Activated T-helper 1 cell treated with anti-CD3 and anti-CD28 coated beads, Interleukin-2, amount 50 U/mL, for 16 hours (primary cell): ENCODE measurements at places on chromosomes 12 and 14.

GRCh38 chr12:66270613-66271012 lies 31.7 kb upstream of the HELB start:
- DNase-seq = no peak

GRCh38 chr12:11171969-11172675 lies 1.1 kb downstream of the SMIM10L1 start:
- DNase-seq = no peak

GRCh38 chr12:50296554-50296953 lies 13.2 kb upstream of the LIMA1 start:
- DNase-seq = no peak

- no peak for DNase-seq
Measured at GRCh38 chr12:30908076-30908721, 18.3 kb upstream of the TSPAN11 start.

DNA sequence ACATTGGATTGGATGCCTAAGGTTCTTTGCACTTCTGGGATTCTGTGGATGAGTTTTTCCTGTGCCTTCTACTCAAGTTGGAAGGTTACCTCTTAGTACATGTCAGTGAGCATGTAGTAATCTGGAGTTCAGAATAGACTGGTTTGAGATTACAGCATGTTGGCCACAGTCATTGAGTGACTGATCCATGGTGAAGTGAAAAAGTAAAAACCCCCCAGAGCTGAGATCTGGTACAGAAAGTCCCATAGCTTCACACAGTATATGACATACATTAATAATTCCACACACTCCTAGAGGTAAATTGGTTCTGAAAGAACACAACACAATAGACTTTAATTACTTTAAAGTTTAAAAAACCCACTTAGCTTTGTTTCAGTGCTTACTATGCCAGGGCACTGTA lies 11.9 kb upstream of the CCND2 start:
- no peak for DNase-seq

DNA sequence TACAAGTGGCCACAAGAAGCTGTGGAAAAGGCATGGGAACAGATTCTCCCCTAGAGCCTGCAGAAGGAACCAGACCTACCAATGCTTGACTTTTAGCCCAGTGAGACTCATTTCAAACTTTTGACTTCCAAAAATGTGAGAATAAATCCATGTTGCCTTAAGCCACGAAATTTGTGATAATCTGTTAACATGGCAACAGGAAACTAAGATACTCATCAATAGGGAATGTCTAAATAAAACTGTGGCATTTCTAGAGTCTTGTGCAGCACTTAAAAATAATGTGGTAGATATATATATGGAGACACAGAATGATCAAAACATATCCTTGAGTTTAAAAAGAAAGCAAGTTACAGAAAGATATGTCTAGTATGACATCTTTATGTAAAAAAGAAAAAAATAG lies 12.0 kb downstream of the HECTD4 start:
- DNase-seq = no peak

- no peak for DNase-seq
Measured at GRCh38 chr12:68638721-68639395, 28.2 kb downstream of the RAP1B start.

GRCh38 chr12:88468581-88468980 lies 111.7 kb downstream of the KITLG start:
- DNase-seq = no peak

DNA sequence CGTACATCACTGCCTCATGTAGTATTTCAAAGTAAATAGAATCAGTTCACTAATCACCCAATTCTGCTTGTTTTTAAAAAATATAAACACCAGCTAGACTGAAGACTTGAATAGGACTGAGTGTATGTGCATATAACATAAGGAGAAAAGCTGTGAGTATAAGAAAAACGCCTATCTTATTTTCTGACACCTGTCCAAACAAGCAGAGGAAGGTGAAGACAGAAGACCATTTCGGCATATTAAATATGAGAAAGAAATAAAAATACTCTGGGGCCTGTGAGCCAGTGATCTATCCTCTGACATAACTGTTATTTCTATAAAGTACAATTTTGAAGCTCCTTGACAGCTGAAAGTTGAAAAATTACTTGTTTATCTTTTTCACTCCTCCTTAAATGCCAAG lies 111.3 kb upstream of the EEA1 start:
- no peak for DNase-seq

- no peak for DNase-seq
Measured at GRCh38 chr12:64456119-64456518, 4.2 kb downstream of the TBK1 start.

GRCh38 chr12:80373666-80374065 lies 70.4 kb upstream of the PTPRQ start:
- DNase-seq = no peak

DNA sequence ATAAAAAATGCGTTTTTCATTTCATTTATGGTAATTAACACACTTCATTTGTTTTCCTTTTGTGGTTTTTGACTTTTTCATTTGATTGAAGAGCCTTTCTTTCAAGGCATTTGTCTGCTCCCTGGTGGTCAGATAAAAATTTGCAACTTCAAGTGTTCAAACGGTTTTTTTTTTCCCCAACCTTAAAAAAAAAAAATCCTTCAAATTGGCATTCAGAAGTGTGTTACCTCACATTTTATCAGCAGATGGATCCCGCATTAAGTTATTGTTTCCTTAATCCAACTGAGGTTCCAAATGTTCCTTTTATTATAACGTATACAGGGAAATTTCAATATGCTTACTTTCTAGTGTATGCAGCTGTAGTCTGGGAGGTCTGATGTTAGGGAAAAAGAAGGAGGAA lies 47.2 kb downstream of the MYF5 start:
- DNase-seq = no peak

GRCh38 chr14:68587931-68588330 lies 204.9 kb downstream of the ZFP36L1 start:
- DNase-seq = no peak

DNA sequence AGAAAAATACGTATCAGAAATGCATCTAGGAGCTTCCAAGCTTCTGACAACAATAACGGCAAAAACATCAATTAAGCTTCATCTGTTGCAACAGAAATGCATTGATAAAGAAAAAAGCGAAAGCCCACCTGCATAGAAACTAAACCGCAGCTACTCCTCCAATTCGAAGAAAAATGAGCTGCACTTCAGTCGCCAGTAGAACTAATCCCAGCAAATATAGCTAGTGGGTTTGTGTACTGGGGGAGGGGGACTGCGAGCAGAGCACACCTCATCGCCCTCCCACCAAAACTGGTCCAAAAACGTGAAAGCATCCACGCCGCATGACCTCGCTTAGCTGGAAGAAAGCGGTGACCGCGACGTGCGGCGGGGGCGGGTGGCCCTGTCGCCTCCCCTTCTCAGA lies 1.2 kb downstream of the SLC35F4 start:
- no peak for DNase-seq
